ENCODE measurements at places on chromosomes 13 and 19.

- DNase-seq, result no peak
Measured at GRCh38 chr13:61954092-61954491, 538.4 kb upstream of the PCDH20 start.

DNA sequence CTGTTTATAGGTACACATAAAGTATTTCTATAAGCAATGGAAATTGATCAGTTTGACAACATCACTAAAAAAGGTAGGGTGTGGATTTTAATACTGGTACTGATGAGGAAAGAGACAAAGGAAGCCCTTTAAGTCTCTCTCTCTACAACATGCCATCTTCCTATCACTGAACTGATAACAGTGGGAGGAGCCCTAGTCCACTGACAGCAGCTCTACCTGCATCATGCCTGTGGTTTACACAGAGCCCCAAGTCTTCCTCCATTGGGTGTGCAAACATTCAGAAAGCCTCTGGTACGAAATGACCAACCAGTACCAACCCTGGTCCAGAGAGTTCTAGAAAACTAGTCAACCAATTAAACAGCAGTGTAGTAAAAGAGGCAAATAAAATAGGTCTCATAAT, 53.4 kb downstream of the KLF12 start:
- no peak for DNase-seq

- DNase-seq, result no peak
Measured at GRCh38 chr19:52190487-52191293, 838 bp downstream of the PPP2R1A start.

DNA sequence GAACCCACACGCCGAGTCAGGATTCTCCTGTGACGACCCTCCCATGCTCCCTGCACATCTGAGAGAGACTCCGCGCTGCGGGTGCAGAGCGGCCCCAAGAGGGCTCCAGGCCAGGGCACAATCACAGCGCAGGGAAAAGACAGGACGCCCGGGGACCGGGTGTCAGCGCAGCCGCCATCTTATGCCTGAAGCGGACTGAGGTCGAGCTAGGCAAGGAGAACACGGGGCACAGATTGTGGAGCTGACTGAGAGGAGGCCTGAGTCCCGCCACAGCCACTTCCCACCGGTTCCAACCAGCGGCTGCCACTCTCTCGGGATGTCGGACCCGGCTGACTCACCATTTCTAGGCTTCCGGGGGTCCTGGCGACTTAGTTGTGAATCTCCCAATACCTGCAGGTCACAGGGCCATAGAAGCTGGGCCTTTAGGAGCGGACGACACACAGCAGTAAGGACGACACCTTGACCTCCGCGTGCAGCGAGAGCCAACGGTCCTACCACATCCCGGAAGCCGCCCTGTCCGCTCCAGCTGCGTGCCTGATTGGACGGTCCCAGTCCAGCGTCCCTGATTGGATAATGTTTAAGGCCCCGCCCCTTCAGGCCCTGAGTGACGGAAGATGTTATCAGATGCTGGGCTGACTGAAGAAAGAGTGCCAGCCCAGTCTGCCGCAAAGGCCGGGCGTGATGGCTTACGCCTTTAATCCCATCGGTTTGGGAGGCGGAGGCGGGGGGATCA, at the start of gene ZNF728:
Gene ZNF728, minus strand, starts transcription at position 487 of the 733 bp plus-strand sequence. Its CDS starts 146 bp downstream, at position 341.
- no peak for DNase-seq

GRCh38 chr13:100208626-100209025, 119.7 kb downstream of the PCCA start:
- DNase-seq, result no peak

DNA sequence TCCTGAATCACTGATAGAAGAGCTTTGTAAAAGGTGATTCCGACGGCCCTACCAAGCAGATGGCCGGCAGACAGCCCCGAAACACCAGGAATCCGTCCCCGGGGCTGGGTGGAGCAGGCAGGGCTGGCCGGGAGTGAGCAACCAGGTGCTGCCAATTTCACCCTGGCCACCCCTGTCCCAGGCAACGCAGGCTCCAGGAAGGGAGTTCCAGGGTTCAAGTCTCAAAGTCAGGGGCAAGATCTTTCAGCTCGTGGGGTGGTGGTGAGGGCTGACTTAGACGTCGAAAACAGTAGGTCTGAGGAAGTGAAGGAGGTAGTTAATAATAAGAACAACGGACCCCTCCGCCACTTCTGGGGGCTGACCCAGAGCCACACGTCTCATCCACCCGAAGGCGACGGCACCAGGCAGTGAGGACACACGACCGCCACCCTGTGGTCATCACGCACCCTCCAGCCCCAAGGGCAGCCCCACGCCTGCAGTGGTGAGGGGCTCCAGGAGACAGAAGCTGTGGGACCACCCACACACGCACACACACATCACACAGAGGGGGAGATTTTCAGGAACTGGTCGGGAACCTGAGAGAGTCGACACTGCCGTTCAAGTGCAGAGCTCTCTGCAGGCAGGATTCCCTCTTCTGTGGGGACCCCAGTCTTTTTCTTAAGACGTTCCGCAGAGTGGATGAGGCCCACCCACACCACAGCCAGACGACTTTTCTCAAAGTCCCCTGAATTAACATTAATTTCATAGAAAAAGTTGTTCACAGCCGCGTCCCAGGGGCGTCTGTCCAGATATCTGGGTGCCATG, 67.2 kb downstream of the SPACA7 start:
- DNase-seq, result no peak

- no peak for DNase-seq
Measured at GRCh38 chr19:13909430-13909829, 3.4 kb downstream of the CC2D1A start.

DNA sequence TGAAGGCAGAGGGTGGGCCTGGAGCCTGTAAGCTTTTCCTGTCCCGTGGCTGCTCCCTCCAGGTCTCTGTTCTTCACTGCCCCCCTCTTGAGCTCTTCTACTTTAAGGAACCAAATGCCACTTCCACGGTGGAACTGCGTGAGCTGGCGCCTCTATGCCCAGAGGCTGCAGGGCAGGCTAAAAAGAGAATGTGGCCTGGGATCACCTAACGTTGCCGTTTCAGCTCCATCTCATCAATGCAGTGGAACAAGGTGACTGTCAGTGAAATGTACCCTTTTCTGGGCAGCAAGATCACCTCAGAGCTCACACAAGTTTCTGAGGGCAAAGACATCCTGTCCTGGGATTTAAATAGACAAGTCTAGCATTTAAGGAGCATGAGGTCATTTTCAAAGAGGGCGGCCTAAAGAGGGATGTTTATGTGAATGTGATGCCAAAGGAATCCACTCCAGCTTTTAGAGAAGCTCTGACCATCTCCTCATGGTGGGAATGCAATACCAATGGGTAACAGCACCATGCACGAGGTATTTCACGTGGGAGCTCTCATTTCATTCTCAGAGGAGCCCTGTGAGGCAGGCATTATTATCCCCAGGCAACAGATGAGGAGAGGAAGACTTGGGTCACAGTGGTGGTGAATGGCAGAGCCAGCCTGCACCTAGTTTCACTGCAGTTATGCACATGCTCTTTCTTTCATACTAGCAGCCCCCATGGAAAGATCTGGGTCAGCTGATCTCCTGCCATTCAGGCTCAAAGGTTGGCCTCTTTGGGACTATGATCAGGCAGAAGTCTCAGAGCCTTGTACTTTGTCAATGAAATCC, 39.3 kb downstream of the RGCC start:
- no peak for DNase-seq

DNA sequence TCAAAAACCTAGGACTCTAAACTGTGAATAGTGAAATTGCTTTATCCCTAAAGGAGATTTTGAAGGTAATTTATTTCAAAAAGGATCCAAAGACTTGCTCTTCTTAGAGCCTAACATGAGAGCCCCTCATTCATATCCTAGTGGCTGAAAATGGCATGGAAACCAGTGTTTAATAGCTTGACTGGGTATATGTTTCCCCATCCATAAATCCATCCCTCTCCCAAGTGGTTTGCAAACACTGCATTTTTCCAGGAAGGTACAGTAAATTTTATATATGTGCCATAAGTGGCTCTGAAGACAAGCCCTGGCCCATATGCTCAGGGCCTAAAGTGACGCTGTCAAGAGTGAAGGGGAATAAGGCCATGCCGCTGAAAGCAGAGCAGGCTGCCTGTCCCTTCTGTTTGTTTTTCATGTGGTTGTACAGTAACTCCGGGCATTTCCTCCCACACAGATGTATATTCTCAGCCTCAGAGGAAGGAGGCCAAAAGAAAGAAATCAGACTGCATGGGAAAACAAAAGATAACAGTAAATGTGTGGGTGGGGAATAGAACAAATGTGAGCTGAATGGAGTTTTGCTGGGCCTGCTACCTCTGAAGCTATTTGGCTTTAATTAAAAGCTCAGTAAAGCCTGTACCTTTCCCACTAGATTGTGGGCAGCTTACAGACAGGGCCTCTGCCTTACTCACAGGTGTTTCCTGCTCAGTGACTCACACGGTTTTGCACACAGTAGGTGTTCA, 181.9 kb downstream of the PCDH9 start:
- peak; percentile 17 for DNase-seq

DNA sequence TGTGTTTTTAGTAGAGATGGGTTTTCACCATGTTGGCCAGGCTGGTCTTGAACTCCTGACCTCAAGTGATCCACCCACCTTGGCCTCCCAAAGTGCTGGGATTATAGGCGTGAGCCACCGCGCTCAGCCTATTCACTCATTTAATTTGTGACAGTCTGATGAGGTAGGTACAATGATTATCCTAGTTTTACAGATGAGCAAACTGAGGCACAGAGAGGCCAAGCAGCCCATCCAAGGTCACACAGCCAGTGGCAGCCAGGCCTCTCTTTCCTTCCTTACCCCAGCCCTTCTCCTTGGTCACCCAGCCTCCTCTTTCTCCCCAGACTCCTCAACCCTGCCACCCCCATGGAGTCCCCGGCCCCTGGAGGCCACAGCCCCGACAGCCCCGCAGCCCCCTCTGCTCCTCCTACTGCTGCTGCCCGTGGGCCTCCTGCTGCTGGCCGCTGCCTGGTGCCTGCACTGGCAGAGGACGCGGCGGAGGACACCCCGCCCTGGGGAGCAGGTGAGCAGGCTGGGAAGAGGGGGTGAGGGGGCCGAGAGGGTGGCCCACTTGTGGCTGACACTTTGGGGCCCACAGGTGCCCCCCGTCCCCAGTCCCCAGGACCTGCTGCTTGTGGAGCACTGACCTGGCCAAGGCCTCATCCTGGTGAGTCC, 6.1 kb downstream of the FLT3LG start:
- DNase-seq, result no peak

DNA sequence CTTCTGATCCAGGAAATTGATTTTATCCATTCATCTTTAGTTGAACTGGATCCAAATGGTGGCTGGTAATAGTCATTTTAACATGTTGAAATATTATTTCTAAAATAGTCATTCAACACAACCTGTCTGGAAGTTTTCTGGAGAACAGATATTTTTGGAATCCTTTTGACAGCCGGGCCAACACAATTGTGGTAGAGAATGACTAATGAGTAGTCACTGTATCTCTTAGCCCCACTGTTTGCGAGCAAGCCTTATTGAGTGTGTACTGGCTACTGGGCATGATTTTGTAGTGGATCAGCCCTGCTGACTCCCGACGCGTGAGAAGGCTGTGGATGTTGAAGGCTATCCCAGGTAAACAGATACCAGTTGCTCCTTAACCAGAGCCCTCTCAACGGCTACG, 383.4 kb downstream of the ZNF536 start:
- no peak for DNase-seq

DNA sequence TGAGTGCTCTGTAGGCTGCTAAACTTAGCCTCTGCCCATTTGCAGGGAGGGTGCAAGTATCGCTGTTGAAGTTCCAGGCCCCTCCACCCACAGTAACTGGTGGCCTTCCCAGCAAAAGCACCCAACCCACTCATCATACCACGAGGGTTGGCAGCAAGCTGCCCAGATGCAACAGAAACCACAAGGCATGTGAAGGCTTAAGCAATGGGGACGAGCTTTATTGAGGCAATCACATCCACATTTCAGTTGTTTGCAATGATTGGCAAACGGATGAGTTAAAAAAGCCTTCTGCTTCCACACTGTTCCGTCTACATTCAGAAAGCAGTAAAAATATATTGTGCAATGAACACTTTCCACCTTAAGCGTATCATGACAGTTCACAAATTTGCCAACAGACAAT, 10.3 kb downstream of the GJB6 start:
- no peak for DNase-seq

DNA sequence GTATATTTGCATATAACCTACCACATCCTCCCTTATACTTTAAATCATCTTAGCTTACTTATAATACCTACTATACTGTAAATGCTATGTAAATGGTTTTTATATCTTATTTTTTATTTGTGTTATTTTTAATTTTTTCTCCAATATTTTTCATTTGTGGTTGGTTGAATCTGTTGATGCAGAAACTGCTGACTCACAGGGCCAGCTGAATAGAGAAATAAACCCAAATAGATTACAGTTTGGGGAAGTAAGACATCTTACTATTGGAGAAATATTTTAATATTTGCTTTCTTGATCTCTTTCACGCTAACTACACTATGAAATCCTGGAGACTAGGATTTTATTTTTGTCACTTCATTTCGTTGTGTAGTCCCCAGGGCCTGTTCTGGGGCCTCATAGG, 7.1 kb downstream of the SMAD9 start:
- no peak for DNase-seq

- no peak for DNase-seq
Measured at GRCh38 chr19:14006766-14007562, 844 bp upstream of the RFX1 start.

GRCh38 chr19:29872224-29872731, 60.5 kb downstream of the CCNE1 start:
- no peak for DNase-seq

- no peak for DNase-seq
Measured at GRCh38 chr13:33050161-33050560, 33.9 kb downstream of the KL start.

GRCh38 chr13:33496336-33496735, 210.8 kb upstream of the STARD13 start:
- DNase-seq, result no peak

- DNase-seq, result no peak
Measured at GRCh38 chr13:33445024-33445423, 159.5 kb upstream of the STARD13 start.

DNA sequence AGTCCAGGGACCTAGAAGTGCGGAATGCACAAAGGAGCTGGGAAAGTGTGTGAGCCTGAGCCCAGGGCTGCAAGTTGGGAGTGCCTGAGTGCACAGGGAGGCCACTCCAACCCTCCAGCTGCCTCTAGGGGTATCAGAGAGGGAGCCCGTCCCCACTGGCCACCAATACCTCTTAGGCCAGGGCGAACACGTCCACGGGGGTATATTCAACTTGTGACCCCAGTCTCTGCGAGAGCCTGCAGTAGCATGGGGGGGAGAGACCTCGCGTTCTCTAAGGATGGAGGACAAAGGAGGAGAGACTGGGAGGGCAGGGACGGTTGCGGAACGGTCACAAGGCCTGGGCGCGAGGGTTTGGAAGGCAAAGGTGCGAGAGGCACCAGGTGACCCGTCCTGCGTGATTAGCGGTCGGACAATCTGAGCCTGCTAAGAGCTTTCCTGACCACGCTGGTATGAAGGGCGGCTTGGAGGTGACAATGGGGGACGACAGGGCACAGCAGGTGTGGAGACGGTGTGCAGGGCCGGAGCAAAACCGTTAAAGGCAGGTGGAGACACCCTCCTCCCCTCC, 676 bp downstream of the CD320 start:
- no peak for DNase-seq

DNA sequence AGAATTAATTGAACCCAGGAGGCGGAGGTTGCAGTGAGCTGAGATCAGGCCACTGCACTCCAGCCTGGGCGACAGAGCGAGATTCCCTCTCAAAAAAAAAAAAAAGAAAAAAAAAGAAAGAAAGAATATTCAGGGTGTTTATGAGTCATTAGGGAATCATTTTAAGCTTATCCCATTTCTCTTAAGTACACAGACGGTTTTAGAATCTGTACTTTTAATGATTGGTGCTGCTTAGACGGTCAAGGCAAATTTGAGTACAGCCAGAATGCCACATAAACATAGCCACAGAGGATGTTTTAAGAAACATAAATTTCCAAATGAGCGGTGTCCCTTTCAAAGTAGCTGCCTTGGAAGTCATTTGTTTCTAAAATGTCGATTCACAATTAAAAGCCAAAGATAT, 2.6 kb downstream of the SPRYD7 start:
- DNase-seq, result no peak

All from NCI-H187 treated with DMSO at 0.1 percent for 48 hours (cell line).